ENCODE measurements at places on chromosomes 16 and 17.

GRCh38 chr17:40373324-40373723 lies 8.8 kb upstream of the GJD3 start:
- no peak for DNase-seq

GRCh38 chr17:48241131-48241591 lies 133.6 kb downstream of the SNX11 start:
- peak; percentile 15 for DNase-seq

DNA sequence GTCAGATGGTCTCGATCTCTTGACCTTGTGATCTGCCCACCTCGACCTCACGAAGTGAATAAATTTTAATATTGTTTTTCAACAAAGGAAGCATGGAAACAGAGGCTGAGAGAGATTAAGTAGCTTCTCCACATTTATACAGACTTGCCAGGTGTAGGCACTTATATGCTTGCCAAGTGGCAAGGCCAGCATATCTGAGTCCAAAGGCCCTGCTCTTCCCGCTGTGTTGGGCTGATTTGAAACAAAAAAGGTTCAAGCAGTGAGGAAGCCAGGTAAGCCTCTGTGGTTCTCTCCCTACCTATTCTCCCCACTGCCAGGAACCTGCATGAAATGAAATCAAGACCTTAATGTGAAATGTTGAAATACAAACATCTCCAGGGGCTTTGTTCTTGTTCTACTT lies 7.5 kb upstream of the SLC6A4 start:
- DNase-seq = no peak

DNA sequence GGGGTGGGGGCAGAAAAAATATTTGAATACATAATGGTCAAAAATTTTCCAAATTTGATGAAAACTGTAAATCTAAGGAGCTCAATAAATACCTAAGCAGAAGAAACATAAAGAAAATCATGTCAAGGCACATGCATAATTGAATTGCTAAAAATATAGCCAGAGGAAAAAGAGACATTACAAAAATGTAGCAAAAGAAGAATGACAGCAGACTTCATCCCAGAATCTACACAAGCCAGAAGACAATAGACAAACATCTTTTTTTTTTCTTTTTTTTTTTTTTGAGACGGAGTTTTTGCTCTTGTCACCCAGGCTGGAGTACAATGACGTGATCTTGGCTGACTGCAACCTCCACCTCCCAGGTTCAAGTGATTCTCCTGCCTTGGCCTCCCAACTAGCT lies 62.0 kb upstream of the ATP2A3 start:
- DNase-seq = no peak

GRCh38 chr16:2955779-2956578 lies 8.1 kb upstream of the KREMEN2 start:
- DNase-seq = no peak
